ENCODE measurements at places on chromosomes 7 and 10. TPM values are rescaled to one million over a fixed set of nuclear protein-coding genes. Genes with fewer than 3 reads are reported as not detected.

Gene TMEM140
- not detected for total RNA-seq

DNA sequence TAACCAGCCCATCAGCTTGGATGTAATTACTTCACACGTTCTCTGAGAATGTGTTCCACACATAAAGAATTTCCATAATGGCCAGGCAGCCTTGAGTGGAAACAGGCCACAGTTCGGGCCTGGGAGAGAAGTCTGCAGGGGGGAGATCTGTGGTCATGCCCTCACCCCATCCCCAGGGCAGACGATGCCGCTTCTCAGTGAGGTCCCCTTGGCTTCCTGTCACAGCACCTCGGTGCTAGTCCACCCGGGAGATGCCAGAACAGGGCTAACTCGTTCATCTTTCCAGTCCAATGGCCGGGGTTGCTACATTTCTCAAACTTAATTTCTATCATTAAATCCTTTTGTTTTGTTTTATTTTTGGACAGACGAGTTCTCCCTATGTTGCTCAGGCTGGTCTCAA, 624.1 kb downstream of the PTPRN2 start:
- no peak for DNase-seq

- no peak for DNase-seq
These were observed 88.4 kb downstream of the KIAA1549 start for GRCh38 chr7:138892812-138893211.

Gene MRC1
- 0.37 TPM for total RNA-seq

Gene COL1A2
- total RNA-seq = 3.0 TPM

GRCh38 chr7:659306-659847, 67.1 kb upstream of the DNAAF5 start:
- DNase-seq = no peak

- DNase-seq = no peak
These were observed 514.2 kb upstream of the MGMT start for GRCh38 chr10:128952856-128953255.

DNA sequence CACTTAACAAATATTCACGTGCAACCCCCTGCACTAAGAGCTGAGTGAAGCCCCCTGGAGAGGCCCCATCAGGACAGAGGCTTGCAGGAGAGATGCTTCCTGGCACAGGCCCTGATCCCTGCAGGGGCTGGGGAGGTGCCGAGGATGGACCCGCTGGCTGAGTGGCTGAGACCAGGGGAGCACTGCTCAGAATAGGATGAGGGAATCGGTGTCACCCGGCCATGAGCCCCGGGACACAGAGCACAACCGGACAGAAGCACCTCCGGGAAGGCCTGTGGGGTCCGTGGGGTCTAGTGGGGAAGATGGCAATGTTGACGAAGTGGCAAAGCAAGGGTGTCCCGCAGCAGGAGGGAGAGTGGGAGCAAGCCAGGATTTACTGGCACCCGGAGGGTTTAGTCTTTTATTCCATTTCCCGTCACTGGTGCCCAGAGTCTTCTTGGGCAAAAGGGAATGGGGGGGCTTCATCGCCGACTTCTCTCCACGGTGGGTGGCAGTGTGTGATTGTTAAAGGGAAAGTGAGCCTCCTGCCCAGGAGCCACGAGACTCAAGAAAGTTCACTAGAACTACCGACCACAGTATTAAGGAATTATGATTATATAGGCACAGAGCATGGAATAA, 140.7 kb downstream of the ADARB2 start:
- no peak for DNase-seq

Gene C7orf33
- total RNA-seq = not detected

DNA sequence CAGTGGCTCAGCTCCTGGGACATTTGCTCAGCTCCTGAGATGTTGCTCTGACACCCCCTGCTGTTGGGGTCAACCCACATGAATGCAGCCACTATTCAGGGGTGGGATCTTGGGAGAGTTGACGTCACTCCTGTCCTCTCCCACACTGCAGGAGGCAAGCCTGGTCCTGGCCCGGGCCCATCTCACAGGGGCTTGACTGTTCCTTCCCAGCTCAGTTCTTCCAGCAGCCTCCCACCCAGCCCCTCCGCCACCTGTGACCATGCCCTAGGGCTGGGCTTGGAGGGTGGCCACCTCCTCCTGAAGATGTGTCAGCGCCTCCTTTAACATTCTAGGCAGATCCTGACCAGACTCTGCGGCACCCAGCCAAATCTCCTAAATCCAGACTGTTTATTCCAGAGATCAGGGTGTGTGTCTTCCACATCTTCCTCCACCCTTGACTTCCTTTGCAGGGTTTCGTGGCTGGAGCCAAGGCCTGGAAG, 19.1 kb upstream of the OPALIN start:
- no peak for DNase-seq

DNA sequence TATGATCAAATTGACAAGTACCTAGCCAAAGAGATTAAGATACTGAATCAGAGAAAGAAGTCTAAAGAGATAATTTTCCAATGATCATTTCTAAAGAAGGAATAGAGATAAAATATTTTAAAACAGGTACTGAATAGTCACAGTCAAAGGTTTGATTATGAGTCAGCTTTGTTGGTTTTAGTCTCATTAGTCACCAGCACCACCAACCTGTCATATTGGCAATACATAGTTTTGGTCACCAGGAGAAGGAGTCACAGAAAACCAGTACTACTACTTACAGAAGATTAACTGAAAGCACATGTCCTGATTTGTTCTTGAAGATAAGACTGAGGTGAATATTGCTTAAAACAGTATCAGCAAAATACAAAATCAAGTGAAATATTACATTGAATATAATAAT, 34.6 kb downstream of the ZEB1 start:
- DNase-seq = peak; percentile 82

GRCh38 chr7:125934955-125935354, 1005.3 kb upstream of the POT1 start:
- peak; percentile 13 for DNase-seq

All from HCT116 (cell line).